Hematopoietic multipotent progenitor cell treated with erythropoietin and hydrocortisone succinate and interleukin-3 and kit ligand, for 4 days (in vitro differentiated cells): ENCODE measurements at places on chromosomes 5 and 9.

GRCh38 chr5:60526336-60526875 lies 173.6 kb downstream of the DEPDC1B start:
- no peak for DNase-seq

DNA sequence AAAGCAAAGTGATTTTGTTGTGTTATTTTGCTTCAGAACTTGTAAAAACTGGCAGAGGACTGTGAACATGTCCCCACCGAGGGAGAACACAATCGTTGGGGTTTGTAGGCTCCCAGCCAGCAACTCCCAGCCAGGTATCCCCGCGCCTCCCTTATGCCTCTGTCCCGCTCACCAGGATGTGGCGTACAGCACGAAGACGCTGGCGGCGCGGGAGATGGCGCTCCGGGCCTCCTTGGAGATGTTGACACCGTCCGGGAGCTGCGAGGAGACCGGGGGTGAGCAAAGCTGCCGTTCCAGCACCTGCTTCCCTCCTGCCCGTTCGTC lies 630 bp downstream of the POLE3 start:
- DNase-seq, result no peak

- no peak for DNase-seq
These were observed 115.9 kb downstream of the ADAMTS2 start for GRCh38 chr5:179229331-179229831.

GRCh38 chr9:2242831-2243330 lies 227.7 kb downstream of the SMARCA2 start:
- no peak for DNase-seq
